ENCODE measurements at places on chromosomes 12 and 14. TPM values are rescaled to one million over a fixed set of nuclear protein-coding genes. Genes with fewer than 3 reads are reported as not detected.

The CEBPE gene
- total RNA-seq: not detected

The INSM2 gene
- not detected for total RNA-seq

The CDCA4 gene
- 17.4 TPM for total RNA-seq

DNA sequence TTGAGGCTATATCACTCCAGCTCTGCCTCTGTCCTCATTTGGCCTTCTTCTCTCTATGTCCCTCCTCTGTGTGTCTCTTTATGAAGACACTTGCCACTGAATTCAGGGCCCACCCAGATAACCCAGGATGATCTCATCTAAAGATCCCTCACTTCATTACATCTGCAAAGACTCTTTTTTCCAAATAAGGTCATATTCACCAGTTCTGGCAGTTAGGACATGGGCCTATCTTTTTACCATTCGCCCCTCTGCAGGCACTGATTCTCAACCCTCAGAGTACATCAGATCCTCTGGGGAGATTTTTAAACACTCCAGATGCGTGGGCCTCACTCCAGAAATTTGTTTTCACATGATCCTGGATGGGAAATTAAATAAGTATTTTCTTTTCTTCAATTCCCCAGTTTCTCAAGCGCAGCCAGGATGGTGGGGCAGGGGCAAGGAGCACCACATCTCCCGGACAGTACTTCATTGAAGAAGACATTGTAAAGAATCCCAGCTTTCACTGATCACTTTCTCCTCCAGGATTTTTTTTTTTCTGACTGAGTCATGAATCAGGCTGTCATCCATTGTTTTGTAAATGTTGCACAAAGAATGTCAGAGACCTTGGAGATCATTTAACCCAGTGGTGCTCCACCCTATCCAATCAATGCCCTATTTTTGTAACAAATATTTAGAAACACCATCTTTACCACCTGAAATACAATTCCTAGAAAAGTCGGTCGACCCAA lies 27.4 kb downstream of the CRACR2A start:
- peak; percentile 21 for DNase-seq
- H3K36me3 ChIP-seq: no peaks in the 10 kb centered on the region
- H3K27me3 ChIP-seq: peaks cover 8% of the 10 kb centered on the region
- no peak overlapping the region for H3K4me3 ChIP-seq

GRCh38 chr14:75200451-75200850 lies 24.0 kb upstream of the TMED10 start:
- no peaks in the 10 kb centered on the region for H3K27me3 ChIP-seq
- H3K27ac ChIP-seq: no peak overlapping the region

The SIRT4 gene
- total RNA-seq: 0.97 TPM

DNA sequence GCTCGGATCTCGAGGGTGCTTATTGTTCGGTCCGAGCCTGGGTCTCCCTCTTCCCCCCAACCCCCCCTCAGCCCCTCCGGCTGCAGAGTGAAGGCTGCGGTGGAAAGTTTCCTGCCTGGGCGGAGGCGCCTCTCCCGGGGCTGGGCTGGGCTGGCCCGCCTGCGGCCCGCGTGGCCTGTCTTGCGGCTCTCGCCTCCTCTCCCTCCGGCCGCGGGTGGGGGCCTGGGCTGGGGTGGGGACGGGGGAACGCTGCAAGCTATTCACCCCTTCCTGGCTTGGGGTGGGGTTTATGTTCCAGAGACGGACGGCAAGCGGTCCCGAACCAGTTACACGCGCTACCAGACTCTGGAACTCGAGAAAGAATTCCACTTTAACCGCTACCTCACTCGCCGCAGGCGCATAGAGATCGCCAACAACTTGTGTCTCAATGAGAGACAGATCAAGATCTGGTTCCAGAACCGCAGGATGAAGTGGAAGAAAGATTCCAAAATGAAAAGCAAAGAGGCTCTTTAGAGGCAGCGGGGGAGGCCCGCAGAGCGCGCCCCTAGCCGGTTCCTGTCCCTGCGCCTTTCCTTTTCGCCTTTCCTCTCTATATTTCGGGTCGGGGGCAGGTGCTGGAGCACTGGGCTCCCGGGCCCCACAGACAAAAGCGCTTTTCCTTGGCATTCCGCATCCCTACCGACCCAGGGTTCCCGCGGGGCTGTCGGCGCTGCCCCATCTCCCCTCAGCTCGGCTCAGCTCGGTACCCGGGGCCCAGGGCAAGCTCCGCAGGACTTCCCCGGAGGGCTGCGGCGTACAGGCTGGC lies 1.3 kb downstream of the HOXC5 start:
- H3K27ac ChIP-seq: no peak overlapping the region
- no peaks in the 10 kb centered on the region for H3K36me3 ChIP-seq
- DNase-seq: no peak
- H3K27me3 ChIP-seq: peaks cover 82% of the 10 kb centered on the region

DNA sequence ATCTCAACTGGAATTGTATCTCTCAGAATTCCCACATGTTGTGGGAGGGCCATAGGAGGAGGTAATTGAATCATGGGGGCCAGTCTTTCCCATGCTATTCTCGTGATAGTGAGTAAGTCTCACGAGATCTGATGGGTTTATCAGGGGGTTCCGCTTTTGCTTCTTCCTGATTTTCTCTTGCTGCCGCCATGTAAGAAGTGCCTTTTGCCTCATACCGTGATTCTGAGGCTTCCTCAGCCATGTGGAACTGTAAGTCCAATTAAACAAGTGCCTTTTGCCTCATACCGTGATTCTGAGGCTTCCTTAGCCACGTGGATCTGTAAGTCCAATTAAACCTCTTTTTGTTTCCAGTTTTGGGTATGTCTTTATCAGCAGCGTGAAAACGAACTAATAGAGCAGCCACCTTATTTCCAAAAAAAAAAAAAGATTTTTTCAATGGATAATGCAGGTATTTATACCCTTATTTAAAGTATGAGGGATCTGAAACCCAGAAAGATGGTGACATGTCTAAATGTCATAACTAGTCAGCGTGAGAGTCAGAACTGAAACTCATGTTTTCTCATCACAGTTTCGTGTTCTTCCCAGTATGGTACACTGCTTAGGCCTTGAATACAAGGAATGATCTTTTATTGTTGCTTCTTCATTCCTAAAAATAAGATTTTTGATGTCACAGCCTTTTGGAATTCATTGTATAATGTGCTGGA lies 89.6 kb downstream of the ERC1 start:
- H3K4me1 ChIP-seq: peaks cover 25% of the 10 kb centered on the region
- no peak overlapping the region for H3K27ac ChIP-seq
- no peak for DNase-seq
- no peaks in the 10 kb centered on the region for H3K27me3 ChIP-seq
- no peaks in the 10 kb centered on the region for H3K36me3 ChIP-seq

The GRIP1 gene
- 9.1 TPM for total RNA-seq

The ZC2HC1C gene
- 1.0 TPM for total RNA-seq

The MIP gene
- not detected for total RNA-seq

GRCh38 chr12:92747151-92747550 lies 44.4 kb downstream of the PLEKHG7 start:
- no peaks in the 10 kb centered on the region for H3K36me3 ChIP-seq
- no peak for DNase-seq
- no peak overlapping the region for H3K27ac ChIP-seq
- H3K4me1 ChIP-seq: peaks cover 25% of the 10 kb centered on the region
- H3K4me3 ChIP-seq: no peak overlapping the region

DNA sequence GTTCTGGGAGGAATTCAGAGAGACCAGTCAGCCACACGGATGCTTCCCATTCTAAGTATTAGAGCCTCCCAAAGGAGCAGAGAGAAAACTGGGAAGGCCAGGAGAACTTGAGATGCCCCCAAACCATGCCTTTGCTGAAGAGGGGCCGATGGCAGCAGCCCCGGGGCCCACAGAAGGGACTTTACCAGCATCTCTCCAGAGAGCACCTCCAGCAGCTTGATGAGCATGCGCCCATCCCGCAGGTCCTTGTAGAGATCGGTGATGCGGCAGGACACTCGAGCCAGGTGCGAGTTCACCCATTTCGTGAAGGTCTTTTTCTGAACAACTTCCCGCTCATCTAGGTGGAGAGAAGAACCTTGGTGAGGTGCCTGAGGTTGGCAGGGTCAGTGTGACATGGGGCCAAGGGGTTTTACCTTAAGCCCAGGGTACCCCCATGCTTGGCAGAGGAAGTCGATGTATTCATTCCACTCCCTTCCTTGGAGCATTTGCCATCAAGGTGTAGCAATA lies 74.9 kb downstream of the SPTB start:
- H3K27me3 ChIP-seq: no peaks in the 10 kb centered on the region
- no peak overlapping the region for H3K4me3 ChIP-seq
- no peak for DNase-seq

GRCh38 chr12:109523504-109523903 lies 46.1 kb downstream of the UBE3B start:
- no peak overlapping the region for H3K4me3 ChIP-seq
- peaks cover 10% of the 10 kb centered on the region for H3K4me1 ChIP-seq
- H3K27me3 ChIP-seq: no peaks in the 10 kb centered on the region
- H3K27ac ChIP-seq: no peak overlapping the region
- DNase-seq: no peak
- H3K36me3 ChIP-seq: peaks cover 46% of the 10 kb centered on the region

The VTI1B gene
- total RNA-seq: 104 TPM

The LIN7A gene
- 27.7 TPM for total RNA-seq

GRCh38 chr14:76201162-76201561 lies 49.4 kb downstream of the GPATCH2L start:
- peaks cover 6% of the 10 kb centered on the region for H3K4me1 ChIP-seq
- no peak overlapping the region for H3K27ac ChIP-seq
- H3K36me3 ChIP-seq: peaks cover 46% of the 10 kb centered on the region
- H3K27me3 ChIP-seq: no peaks in the 10 kb centered on the region
- no peak for DNase-seq

- no peaks in the 10 kb centered on the region for H3K27me3 ChIP-seq
- H3K27ac ChIP-seq: no peak overlapping the region
- no peak for DNase-seq
- H3K36me3 ChIP-seq: peaks cover 3% of the 10 kb centered on the region
- peaks cover 40% of the 10 kb centered on the region for H3K4me1 ChIP-seq
- H3K4me3 ChIP-seq: no peak overlapping the region
Observed at GRCh38 chr12:19227190-19227879, 97.8 kb downstream of the PLEKHA5 start.

The SLC38A4 gene
- 11.4 TPM for total RNA-seq

The TMPO gene
- 59.3 TPM for total RNA-seq

GRCh38 chr12:29709054-29709453 lies 74.7 kb downstream of the TMTC1 start:
- no peak for DNase-seq
- peaks cover 15% of the 10 kb centered on the region for H3K36me3 ChIP-seq
- no peaks in the 10 kb centered on the region for H3K27me3 ChIP-seq
- H3K4me1 ChIP-seq: peaks cover 53% of the 10 kb centered on the region
- H3K27ac ChIP-seq: no peak overlapping the region

DNA sequence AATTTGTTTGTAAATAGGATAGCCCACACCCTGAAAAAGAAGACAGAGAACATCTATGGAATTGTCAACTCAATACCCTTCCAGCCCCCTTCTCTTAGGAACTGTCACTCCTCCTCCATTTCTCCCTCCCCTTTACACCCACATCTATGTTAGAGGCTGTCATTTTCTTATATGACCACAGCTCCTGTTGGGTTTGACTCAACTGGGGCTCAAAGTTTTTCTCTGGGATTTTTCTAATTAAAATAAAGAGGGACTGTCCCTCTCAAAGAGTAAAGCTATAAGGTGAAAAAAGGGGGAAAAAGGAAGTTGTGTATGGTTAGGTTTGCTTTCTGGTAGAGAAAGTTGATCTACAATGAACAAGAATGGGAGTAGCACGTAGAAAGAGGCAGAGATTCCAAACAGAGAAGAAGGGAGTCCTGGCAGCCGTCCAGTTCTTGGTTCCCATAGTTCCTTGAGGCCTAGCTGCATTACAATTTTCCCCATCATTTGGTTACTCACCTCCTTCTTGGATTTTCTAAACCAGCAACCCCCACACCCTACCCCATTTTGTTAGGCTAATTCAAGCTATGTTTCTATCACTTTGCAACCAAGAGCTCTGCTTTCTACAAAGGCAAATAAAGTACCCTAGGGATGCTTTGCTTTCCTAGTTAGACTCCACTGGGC lies 44.3 kb upstream of the STK38L start:
- no peaks in the 10 kb centered on the region for H3K36me3 ChIP-seq
- H3K27ac ChIP-seq: no peak overlapping the region
- H3K4me1 ChIP-seq: peaks cover 9% of the 10 kb centered on the region
- H3K27me3 ChIP-seq: no peaks in the 10 kb centered on the region

GRCh38 chr14:30271811-30272323 lies 287.1 kb upstream of the G2E3 start:
- no peak overlapping the region for H3K4me3 ChIP-seq
- no peaks in the 10 kb centered on the region for H3K36me3 ChIP-seq
- H3K27me3 ChIP-seq: peaks cover 7% of the 10 kb centered on the region
- H3K27ac ChIP-seq: no peak overlapping the region
- DNase-seq: no peak
- H3K4me1 ChIP-seq: peaks cover 2% of the 10 kb centered on the region

The BCL11B gene
- total RNA-seq: 0.16 TPM

The ADGRD1 gene
- 1.0 TPM for total RNA-seq

The CGRRF1 gene
- 19.8 TPM for total RNA-seq
